WTC11 (cell line): ENCODE measurements at places on chromosomes 11 and 22. TPM values are rescaled to one million over a fixed set of nuclear protein-coding genes. Genes with fewer than 3 reads are reported as not detected.

CDCA5 gene
- total RNA-seq, result 80.6 to 95.9 TPM (median 86.9 TPM) in 3 replicates

KCNJ1 gene
- total RNA-seq, result 0.07 to 0.24 TPM (median 0.16 TPM) in 3 replicates

ART5 gene
- total RNA-seq, result 4.5 to 8.7 TPM (median 8.1 TPM) in 3 replicates

SYT7 gene
- total RNA-seq, result 12.5 to 18.9 TPM (median 18.2 TPM) in 3 replicates

GRCh38 chr11:115280775-115281174 is 223.4 kb downstream of the CADM1 start:
- no peaks in the 10 kb centered on the region for H3K36me3 ChIP-seq
- peaks cover 9% of the 10 kb centered on the region for H3K4me1 ChIP-seq
- H3K27me3 ChIP-seq, result no peaks in the 10 kb centered on the region
- DNase-seq, result no peak

- no peaks in the 10 kb centered on the region for H3K36me3 ChIP-seq
- no peak overlapping the region for H3K27ac ChIP-seq
- H3K27me3 ChIP-seq, result no peaks in the 10 kb centered on the region
- H3K4me3 ChIP-seq, result no peak overlapping the region
- peaks cover 9% of the 10 kb centered on the region for H3K4me1 ChIP-seq
Observed at GRCh38 chr22:17334983-17335382, 34.3 kb upstream of the CECR2 start.

- H3K27me3 ChIP-seq, result no peaks in the 10 kb centered on the region; the same call in 1 of the 2 replicates
- no peak overlapping the region for H3K27ac ChIP-seq
- no peak overlapping the region for H3K4me3 ChIP-seq
- DNase-seq, result no peak
- peaks cover 25% of the 10 kb centered on the region for H3K4me1 ChIP-seq
Observed at GRCh38 chr11:132430429-132431062, 1060.1 kb downstream of the NTM start.

- H3K27ac ChIP-seq, result no peak overlapping the region
- DNase-seq, result peak; percentile 24
- H3K36me3 ChIP-seq, result peaks cover 48% of the 10 kb centered on the region
- no peaks in the 10 kb centered on the region for H3K27me3 ChIP-seq
- no peaks in the 10 kb centered on the region for H3K4me1 ChIP-seq
Observed at GRCh38 chr11:37946155-37946766, 1348.2 kb upstream of the RAG2 start.

GRCh38 chr11:13009476-13009920 is 382 bp downstream of the RASSF10 start:
- peaks cover 63% of the 10 kb centered on the region for H3K27me3 ChIP-seq
- peaks cover 49% of the 10 kb centered on the region for H3K4me1 ChIP-seq
- DNase-seq, result no peak
- no peak overlapping the region for H3K27ac ChIP-seq

DNA sequence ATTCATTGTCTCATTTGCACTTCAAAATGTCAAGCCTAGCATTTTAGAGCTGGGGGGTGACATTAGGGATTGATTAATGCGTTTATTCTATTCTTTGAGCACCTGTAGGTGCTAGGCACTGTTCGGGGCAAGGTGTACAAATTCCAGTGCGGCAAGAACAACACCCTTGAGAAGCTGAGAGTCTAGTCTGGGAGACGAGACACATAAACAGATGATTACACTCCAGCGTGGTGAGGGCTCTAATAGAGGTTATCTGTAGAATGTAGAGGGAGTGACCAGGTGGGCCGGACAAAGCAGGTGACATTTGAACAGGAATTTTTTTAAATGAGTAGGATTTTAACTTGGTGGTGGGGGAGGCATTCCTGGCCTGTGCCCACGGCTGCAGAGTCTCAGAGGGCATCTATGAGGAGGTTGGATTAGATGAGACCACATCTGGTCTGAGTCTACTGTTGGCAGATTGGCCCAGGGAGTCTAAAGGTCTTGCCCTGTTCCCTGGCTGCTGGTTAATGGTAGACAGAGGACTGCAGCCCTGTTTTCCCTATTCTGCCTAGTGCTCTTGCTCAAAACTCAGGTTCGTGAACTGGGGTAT is 970 bp downstream of the CAT start:
- H3K4me3 ChIP-seq, result peak overlapping the region; percentile 84
- H3K27me3 ChIP-seq, result peaks cover 7% of the 10 kb centered on the region; the same call in 1 of the 2 replicates
- DNase-seq, result no peak
- H3K4me1 ChIP-seq, result peaks cover 7% of the 10 kb centered on the region

DNA sequence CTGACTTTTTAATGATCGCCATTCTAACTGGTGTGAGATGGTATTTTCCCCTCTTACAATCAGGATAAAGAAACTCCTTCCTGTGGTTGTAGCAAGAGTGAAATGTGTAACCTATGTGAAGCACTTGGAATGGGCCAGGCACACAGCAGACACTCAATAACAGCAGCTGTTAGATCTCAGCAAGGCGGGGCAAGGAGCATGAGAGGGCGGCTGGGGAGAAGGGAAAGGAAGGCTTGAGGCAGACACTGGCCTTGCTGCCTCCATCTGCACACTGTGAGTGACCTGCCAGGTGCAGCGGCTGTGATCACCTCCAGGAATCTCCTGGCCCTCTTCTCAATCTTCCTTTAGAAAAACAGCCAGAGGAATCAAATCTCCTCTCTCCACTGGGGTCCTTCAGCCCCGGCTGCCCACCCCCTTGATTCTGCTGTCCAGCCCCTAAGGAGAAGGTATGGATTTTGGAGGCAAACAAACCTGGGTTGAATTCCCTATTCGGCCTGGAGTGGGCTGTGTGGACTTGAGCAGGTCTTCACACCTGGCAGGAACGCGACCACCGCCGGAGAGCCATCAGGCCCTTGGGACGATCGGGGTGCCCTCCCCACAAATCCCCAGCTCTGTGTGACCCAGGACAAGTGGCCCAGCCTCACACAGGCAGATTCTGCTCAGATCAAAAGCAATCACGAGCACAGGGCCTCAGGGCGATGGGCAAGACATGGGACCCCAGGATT is 49.0 kb downstream of the RPUSD4 start:
- H3K4me1 ChIP-seq, result peaks cover 23% of the 10 kb centered on the region
- no peak overlapping the region for H3K27ac ChIP-seq
- H3K36me3 ChIP-seq, result no peaks in the 10 kb centered on the region
- no peak overlapping the region for H3K4me3 ChIP-seq
- no peak for DNase-seq

DNA sequence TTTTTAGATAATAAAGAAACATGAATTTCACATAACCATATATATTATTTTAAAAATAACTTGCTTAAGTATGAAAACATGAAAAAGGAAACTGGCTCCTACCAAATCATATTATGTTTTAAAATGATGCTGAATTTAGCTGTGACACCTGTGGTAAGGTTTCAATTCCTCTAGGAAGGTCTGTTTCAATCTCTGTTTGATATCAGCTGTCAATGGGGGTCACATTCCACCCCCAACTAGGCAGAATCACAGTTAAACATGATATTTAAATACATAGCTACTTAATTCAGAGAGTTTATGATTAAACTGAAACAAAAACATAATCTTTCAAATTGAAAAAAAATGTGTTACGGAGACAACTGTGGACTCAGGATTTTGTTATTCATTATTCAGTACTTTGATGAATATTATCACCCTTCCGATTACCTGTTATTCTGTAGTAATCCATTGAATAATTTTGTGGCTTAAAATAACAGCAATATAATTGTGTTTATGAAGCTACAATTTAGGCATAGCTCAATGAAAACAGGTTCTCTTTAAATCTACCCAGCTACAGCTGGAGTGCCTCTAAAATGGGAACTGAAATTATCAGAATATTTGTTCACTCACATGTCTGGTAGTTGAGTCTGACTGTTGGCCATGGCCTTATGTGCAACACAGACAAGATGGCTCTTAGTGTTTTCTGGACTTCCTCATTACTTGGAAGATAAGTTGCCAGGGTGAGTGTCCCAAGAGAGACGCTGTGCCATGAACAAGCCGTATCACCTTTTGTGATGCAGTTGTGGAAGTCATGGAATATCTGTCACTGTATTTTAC is 244.6 kb upstream of the ANO3 start:
- H3K27ac ChIP-seq, result no peak overlapping the region
- no peak for DNase-seq
- no peak overlapping the region for H3K4me3 ChIP-seq
- no peaks in the 10 kb centered on the region for H3K27me3 ChIP-seq
- no peaks in the 10 kb centered on the region for H3K36me3 ChIP-seq
